ENCODE measurements at places on chromosomes 1 and 21.

- DNase-seq: no peak
Measured at GRCh38 chr1:25468033-25468432, 37.3 kb downstream of the MACO1 start.

GRCh38 chr21:31135531-31136184 lies 97.4 kb upstream of the KRTAP19-8 start:
- no peak for DNase-seq

DNA sequence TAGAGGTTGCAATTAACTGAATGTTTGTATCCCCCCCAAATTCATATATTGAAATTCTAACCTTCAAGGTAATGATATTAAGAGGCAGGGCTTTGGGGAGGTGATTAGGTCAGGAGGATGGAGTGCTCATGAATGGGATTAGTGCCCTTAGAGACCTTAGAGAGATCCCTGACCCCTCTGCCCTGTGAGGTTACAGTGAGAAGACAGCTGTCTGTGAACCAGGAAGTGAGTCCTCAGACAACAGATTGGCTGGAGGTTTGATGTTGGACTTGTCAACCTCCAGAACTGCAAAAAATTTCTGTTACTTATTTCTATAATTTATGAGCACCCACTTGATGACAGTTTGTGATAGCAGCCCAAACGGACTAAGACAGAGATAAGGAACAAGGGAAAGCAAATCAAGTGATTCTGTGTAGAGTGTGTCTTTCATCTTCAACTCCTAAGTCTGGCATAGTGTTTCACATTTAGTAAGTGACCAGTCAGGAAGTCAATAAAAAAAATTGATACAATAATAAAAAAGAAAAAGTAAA lies 30.0 kb upstream of the RWDD3 start:
- DNase-seq: no peak

- no peak for DNase-seq
Measured at GRCh38 chr1:226736908-226737818, 1.9 kb downstream of the ITPKB start.

DNA sequence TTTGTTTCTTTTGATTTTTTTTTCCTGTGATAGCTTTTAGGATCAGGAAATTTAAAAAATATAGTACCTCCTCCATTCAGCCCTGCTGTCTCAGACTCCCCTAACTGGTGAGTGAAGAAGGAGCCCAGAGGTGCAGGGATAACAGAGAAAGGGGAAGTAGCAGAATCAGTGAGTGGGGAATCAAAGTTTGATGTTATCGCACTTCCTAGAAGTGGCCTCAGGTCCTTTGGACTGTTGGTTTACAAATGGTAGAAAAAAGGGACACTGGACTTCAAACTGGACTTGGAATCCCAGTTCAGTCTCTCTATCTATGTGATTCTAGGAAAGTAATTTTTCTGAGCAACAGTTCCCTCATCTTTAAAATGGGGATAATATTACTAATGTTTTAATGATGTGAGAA lies 99.5 kb downstream of the FGGY start:
- DNase-seq: no peak

- no peak for DNase-seq
Measured at GRCh38 chr1:50604580-50604979, 181.3 kb upstream of the DMRTA2 start.

DNA sequence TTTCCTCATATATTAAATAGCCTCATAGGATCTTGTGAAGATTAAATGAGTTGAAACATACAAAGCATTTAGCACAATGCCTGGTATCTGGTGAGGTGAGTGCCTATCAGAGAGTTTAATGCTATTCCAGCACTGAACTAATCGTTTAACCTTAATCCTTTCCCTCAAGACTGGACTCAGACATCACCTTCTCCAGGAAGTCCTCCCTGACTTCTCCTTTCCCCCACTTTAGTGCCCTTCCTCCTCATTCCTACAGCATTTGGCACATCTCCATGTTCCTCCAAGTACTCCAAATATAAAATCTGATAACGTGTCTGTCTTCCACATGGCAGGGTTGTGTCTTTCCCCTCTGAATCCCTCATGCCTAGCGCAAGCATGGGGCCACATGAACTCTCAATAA lies 59.8 kb downstream of the ZSCAN20 start:
- no peak for DNase-seq

DNA sequence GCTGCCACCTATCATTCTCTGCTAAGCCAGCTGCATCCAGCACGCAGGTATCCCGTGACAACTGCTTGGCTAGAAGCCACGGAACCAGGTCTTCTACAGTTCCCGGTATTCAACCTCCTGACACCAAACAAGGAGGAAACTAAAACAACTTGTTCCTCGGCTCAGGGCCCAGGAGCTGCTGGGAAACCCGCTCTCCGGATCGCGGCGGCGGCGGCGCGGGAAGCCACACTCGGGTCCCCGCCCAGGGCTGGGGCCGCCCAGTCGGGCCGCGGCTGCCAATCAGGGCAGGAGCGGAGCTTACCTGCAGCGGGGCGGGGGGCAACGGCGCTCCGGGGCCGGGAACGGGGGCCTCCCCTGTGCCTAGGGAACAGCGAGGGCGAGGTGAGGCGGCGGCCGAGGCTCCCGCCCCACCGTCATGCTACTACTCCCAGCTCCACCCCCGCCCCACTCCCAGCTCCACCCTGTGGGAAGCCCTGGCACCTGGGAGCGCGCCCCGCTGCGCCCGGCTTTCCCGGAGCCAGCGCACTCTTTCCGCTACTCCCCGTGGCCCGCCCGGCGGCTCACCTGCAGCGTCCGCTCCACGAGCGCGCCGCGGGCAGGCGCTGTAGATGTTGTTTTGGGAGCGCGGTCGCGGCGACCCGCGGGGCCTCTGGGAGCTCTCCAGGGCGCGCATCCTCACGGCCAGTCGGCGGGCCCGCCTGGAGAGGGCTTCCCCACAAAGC lies 12.1 kb downstream of the IL24 start:
- DNase-seq: no peak

DNA sequence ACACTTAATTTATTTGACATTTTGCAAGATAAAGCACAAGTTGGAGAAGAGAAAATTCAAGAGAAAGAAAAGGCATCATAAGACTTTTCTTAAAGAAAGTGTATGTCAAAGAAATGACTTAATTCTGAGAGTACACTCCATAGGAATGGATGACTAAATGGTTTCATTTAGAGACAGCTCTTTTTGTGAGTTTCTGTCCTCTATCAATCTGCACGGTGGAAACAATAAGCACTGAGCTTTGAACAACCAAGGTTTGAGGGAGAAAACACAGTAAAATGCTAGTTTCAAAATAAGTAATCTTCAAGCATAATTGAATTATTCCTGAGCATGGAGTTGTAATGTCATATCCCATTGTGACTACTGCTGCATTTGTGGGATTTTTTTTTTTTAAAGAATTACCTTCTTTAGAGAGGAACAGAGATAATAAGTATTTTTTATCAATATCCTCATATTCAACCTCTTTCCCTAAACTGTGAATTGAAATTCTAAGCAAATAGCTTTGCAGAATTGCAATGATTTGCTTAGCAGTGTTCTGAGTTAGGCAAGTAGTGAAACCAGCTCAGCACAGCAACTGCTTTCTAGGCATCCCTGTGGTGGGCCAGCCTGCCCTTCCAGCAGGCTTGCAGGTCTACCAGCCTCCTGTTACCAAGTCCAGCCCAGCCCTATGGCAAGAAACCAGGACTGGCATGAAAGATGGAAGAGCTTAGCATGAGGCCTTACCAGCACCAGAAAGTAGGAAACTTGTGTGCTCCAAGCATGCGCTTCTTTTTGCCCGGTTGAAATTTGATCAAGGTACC lies 38.2 kb downstream of the KCNJ6 start:
- no peak for DNase-seq

- no peak for DNase-seq
Measured at GRCh38 chr1:201191653-201192260, 1.1 kb downstream of the IGFN1 start.

- no peak for DNase-seq
Measured at GRCh38 chr21:45562965-45563364, 20.7 kb upstream of the SLC19A1 start.

- DNase-seq: no peak
Measured at GRCh38 chr1:172496678-172497077, 36.3 kb upstream of the SUCO start.

DNA sequence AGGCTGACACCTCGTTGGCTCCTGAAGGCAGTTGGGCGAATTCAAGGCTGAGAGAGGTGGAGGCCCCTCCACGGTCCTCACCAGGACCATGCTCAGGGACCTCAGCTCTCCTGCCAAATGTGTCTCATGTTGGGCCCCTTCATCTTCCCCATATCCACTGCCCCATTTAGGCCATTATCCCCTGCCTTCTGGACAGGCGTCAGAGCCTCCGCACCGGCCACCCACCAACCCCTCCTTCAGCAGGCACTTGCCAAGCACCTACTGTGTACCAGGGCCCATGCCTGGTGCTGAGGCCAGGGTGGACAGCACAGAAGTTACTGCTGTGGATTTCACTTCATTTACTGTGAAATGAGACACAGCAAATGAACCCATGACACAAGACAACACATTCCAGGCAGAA lies 325.8 kb downstream of the MATN1 start:
- DNase-seq: no peak

- no peak for DNase-seq
Measured at GRCh38 chr1:183847641-183848040, 42.7 kb downstream of the RGL1 start.

- DNase-seq: no peak
Measured at GRCh38 chr1:33898881-33899280, 35.0 kb downstream of the HMGB4 start.

GRCh38 chr1:6672558-6672957 lies 29.1 kb downstream of the DNAJC11 start:
- DNase-seq: no peak

GRCh38 chr1:204264805-204265204 lies 51.0 kb upstream of the GOLT1A start:
- no peak for DNase-seq

- DNase-seq: no peak
Measured at GRCh38 chr1:160326418-160326817, 16.6 kb downstream of the COPA start.

DNA sequence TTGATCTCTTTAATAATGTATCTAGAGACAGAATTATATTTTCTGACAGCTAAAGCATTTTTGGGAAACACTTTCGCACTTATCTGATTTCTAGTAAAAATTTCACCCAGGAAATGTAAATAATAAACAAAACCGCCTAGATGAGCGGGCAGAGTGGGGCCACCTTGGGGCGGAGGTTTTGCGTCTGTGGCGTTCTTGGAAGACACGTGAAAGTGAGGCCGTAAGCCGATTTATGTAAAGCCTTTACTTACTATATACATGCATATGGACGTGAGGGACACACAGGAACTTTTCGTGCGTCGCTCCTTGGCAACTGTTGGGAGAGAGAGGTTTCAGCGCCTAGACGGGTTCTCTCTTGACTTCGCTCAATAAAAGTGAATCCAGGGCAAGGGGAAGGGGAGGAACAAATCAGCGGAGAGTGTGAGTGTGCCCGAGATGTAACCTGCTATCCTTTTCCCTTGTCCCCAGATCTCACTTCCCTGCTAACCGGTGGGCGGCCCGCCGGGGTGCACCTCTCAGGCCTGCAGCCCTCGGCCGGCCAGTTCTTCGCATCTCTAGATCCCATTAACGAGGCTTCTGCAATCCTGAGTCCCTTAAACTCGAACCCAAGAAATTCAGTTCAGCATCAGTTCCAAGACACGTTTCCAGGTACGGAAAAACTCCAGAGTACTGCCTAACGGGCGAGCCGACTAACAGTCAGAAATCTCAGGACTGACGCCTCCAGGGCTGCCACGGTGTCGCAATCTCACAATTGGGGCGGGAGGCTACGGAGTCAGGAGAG lies 1.7 kb downstream of the HLX start:
- DNase-seq: no peak

- DNase-seq: no peak
Measured at GRCh38 chr1:109815809-109816174, 52.1 kb upstream of the EPS8L3 start.

DNA sequence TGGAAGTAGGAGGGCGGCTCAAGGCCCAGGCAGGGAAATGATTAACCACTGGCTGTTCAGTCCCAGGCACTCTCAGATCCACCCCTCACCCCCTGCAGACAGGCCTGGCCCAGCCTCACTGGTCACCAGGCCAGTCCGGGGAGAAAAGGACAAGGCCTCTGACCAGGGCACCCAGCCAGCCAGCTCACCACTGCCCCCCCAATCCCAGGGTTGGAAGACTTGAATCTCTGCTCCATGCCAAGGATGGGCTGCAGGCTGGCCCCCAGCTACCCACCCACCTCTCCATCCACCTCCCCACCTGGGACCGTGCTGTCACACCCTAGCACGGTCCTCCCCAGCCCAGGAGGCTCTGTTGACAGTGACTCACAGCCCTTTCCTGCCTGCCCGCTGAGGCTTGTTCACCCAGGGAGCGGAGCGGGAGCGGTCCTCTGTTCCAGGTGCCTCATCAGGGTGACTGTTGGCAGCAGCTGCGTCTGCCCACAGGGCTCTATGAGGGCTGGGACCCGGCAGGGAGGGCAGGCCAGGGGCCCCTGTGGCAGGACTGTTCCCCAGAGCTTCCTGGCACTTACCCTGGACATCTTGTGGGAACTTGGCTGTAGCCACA lies 2.2 kb downstream of the LAD1 start:
- DNase-seq: no peak

DNA sequence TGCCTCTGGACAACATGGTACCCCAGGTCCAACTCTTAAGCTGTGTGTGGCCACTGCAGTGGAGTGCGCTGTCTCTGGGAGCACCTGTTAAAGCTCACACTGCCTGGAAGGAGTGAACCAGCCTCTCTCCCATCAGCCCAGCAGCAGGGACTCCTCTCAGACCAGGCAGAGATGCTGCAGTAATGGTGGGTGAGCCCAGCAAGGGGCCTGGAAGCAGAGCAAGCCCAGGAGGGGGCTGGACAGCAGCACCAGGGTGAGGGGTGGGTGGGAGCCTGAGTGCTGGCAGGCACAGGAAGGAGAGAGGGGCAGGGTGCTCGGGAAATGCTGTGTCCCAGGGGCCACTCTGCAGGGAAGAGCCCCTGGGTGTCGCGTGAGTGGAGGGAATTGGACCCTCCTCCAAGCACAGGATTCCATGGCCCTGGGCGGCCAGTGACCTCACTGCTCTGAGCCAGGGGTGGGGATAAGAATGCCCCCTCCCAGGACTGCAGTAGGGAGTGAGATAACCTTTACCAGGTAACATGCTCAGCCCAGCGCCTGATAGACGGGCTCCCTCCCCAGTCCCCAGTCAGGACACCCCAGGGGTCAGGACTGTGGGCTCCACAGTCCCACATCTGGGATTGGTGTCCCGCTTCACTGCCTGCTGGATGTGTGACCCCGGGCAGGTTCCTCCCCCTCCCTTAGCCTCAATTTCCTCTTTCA lies 313.1 kb downstream of the MATN1 start:
- DNase-seq: no peak

GRCh38 chr1:178328728-178329127 lies 168.0 kb downstream of the CLEC20A start:
- no peak for DNase-seq

Measured in cerebellar nuclear complex (tissue), 1 donor.